ENCODE measurements at places on chromosomes 7 and 10. TPM values are rescaled to one million over a fixed set of nuclear protein-coding genes. Genes with fewer than 3 reads are reported as not detected.

The TRIP6 gene
- 109 TPM for total RNA-seq

The HOXA5 gene
- total RNA-seq, result not detected

The NXPH1 gene
- total RNA-seq, result 0.40 TPM

The CFAP69 gene
- 3.2 TPM for total RNA-seq

The AOAH gene
- 0.55 TPM for total RNA-seq

The WNT2 gene
- total RNA-seq, result not detected

The OLAH gene
- total RNA-seq, result not detected

The SPDYE2B gene
- not detected for total RNA-seq

The SLC26A3 gene
- not detected for total RNA-seq

The TBX20 gene
- total RNA-seq, result 0.26 TPM

The CAV2 gene
- 6.4 TPM for total RNA-seq

The FZD8 gene
- total RNA-seq, result 8.6 TPM

The CTNNA3 gene
- 1.5 TPM for total RNA-seq

The CH25H gene
- total RNA-seq, result 0.56 TPM

The ELN gene
- total RNA-seq, result 5.6 TPM

The VIM gene
- total RNA-seq, result 377 TPM

The GIMAP2 gene
- total RNA-seq, result not detected

The HOXA7 gene
- not detected for total RNA-seq

The GSDME gene
- total RNA-seq, result 7.6 TPM

The KIF20B gene
- total RNA-seq, result 72.0 TPM

The ZNF425 gene
- total RNA-seq, result 4.0 TPM

The CHAT gene
- total RNA-seq, result not detected

The PAX4 gene
- total RNA-seq, result not detected

The INMT gene
- 0.84 TPM for total RNA-seq

The PDE1C gene
- 0.67 TPM for total RNA-seq

The KNDC1 gene
- total RNA-seq, result 19.3 TPM

The MMRN2 gene
- 1.2 TPM for total RNA-seq

The AMZ1 gene
- total RNA-seq, result 1.4 TPM

The PIK3AP1 gene
- total RNA-seq, result 2.9 TPM

Data from H1 (cell line).